Activated CD4-positive, alpha-beta T cell treated with anti-CD3 and anti-CD28 coated beads, Interleukin-2, amount 10 ng/mL, durations not matched to agents 7 days and 5 days (primary cell): ENCODE measurements at places on chromosomes 1 and 21. TPM values are rescaled to one million over a fixed set of nuclear protein-coding genes. Genes with fewer than 3 reads are reported as not detected.

The CHI3L1 gene
- total RNA-seq, result not detected

The RPRD2 gene
- total RNA-seq, result 36.4 TPM

The XKR8 gene
- total RNA-seq, result 7.8 TPM

The ADORA1 gene
- not detected for total RNA-seq

The FYB2 gene
- total RNA-seq, result not detected

The ANXA9 gene
- total RNA-seq, result 0.10 TPM

DNA sequence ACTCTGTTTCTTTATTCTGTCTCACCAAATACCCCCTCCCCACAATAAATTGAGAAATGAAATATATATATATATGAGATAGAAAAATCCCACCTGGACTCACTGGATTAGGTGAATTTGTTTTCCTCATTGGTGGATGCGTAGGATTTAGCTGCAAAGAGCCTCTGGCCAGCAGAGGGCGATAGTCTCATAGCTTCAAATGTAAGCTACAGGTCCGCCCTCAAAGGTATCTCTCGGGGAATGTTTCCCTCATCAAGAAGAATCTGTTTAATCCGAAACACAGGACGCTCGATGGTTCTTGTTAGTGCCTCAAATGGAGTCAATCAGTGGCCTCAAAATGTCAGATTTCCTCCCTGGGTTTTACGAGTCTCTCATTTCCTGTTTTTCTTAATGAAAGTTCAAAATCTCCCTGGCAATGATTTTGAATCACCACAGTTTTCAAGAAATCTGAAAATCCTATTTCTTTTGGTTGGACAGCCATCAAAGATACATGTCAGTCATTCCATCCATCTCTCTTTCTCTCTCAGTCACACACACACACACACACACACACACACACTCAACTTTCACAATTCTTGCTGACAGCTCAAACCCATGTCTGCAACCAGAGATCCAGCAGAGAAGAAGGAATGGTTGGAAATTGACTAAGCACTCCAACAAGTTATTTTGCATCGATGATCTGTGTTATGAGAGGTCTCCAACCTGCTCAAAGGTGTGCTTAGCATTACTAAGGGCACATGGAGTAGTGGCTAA lies 13.9 kb upstream of the CAMK1G start:
- no peak overlapping the region for H3K27ac ChIP-seq
- H3K36me3 ChIP-seq, result no peaks in the 10 kb centered on the region
- no peak overlapping the region for H3K4me3 ChIP-seq
- H3K4me1 ChIP-seq, result peaks cover 13% of the 10 kb centered on the region
- DNase-seq, result peak; percentile 81

- no peaks in the 10 kb centered on the region for H3K36me3 ChIP-seq
- DNase-seq, result no peak
- no peak overlapping the region for H3K27ac ChIP-seq
- H3K27me3 ChIP-seq, result peaks cover 27% of the 10 kb centered on the region
- peak overlapping the region; percentile 83 for H3K4me3 ChIP-seq
These were observed 2.2 kb downstream of the ITSN1 start for GRCh38 chr21:33644383-33645074.

DNA sequence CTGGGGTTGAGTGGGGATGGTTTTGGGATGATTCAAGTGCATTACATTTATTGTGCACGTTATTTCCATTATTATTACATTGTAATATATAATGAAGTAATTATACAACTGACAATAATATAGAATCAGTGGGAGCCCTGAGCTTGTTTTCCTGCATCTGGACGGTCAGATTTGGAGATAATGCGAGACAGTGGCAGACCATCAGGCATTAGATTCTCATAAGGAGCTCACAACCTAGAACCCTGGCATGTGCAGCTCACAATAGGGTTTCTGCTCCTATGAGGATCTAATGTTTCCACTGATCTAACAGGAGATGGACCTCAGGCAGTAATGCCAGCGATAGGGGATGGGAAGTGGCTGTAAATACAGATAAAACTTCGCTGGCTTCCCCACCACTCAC lies 77.9 kb upstream of the LRRC53 start:
- H3K4me1 ChIP-seq, result no peaks in the 10 kb centered on the region
- H3K4me3 ChIP-seq, result no peak overlapping the region
- H3K27ac ChIP-seq, result no peak overlapping the region
- no peaks in the 10 kb centered on the region for H3K36me3 ChIP-seq
- DNase-seq, result no peak
- peaks cover 2% of the 10 kb centered on the region for H3K27me3 ChIP-seq

GRCh38 chr21:40610345-40610744 lies 236.6 kb downstream of the DSCAM start:
- no peak for DNase-seq
- no peak overlapping the region for H3K27ac ChIP-seq
- H3K4me1 ChIP-seq, result no peaks in the 10 kb centered on the region
- H3K27me3 ChIP-seq, result no peaks in the 10 kb centered on the region
- H3K4me3 ChIP-seq, result no peak overlapping the region

DNA sequence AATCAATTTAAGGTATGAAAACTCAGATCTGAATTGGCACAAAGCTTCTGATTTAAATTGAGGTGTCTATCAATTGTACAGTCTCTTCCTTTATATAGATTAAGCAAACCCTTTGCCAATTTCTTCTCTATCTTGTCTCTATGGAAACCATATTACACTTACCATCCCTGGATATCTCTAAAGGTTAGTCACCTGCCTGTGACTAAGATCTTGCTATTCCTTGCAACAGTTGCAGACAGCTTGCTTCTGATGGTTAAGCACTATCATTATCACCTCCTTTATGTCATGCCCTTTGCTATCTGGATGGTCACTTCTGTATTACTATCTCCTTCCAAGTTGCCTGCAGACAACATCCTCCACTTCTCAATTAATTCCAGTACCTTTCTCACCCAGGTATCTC lies 998.6 kb upstream of the B3GALT2 start:
- no peak overlapping the region for H3K27ac ChIP-seq
- DNase-seq, result no peak
- no peaks in the 10 kb centered on the region for H3K27me3 ChIP-seq
- no peaks in the 10 kb centered on the region for H3K36me3 ChIP-seq
- no peak overlapping the region for H3K4me3 ChIP-seq

DNA sequence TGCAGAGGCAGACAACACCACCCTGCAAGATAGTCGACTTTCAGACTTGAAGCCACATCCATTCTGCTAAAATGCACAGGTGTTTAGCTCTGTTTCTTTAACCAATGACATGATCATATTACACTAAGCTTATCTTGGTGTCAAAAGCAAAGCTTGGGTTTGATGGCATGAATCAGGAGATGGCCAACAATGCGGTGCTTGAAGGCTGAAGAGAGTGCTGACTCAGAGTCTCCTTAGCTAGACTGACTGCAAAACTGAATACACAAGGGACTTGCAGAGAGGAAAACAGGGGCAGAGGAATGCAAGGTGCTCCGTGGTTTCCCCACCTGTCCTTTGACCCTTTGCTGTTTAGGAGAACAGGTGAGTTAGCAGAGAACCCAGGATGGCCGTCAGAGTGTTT lies 262.6 kb downstream of the SIPA1L2 start:
- no peaks in the 10 kb centered on the region for H3K4me1 ChIP-seq
- H3K4me3 ChIP-seq, result no peak overlapping the region
- DNase-seq, result no peak
- no peaks in the 10 kb centered on the region for H3K36me3 ChIP-seq
- no peak overlapping the region for H3K27ac ChIP-seq
- H3K27me3 ChIP-seq, result no peaks in the 10 kb centered on the region

- H3K27ac ChIP-seq, result no peak overlapping the region
- no peak for DNase-seq
- no peaks in the 10 kb centered on the region for H3K36me3 ChIP-seq
- H3K27me3 ChIP-seq, result no peaks in the 10 kb centered on the region
- H3K4me1 ChIP-seq, result no peaks in the 10 kb centered on the region
These were observed 69.8 kb upstream of the FAM3B start for GRCh38 chr21:41246808-41247207.

- H3K27ac ChIP-seq, result no peak overlapping the region
- peaks cover 4% of the 10 kb centered on the region for H3K4me1 ChIP-seq
- DNase-seq, result no peak
- no peaks in the 10 kb centered on the region for H3K36me3 ChIP-seq
These were observed 141.7 kb upstream of the IRF2BP2 start for GRCh38 chr1:234751678-234752077.

- peaks cover 5% of the 10 kb centered on the region for H3K4me1 ChIP-seq
- no peak overlapping the region for H3K4me3 ChIP-seq
These were observed 109.1 kb downstream of the MRPS6 start for GRCh38 chr21:34182436-34182835.

DNA sequence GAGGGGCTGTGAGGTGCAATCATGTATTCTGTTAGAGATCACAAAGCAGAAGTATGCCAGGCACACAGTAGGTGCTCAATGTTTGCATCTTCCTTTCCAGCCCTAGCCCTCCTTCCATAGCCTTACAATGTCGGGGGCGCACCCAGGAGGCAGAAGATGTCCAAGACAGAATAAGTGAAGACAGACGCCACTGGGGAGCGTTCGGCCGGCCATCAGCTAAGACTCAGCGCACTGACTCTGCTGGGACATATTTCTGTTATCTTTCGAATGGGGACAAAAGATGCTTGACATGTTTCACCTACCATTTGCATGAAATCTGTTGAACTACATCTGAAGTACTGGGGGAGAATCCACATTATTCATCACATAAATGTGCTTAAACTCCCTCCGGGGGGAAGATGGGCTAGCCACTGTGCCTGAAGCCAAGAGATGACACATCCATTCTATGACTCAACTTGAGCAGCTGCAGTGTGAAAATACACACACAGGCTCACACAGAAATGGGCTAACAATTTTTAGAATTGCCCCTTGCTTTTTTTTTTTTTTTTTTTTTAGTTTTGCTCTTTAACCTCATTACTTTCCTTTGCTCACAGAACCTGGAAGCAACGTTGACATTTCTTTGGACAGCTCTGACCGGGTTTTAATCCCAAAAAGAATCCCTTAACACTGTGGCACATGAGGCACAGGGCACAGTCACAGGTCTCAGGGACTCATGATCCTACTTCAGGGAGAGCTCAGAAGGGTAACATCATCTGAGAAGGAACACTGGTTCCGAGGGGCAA lies 7.9 kb downstream of the TIAM1 start:
- no peaks in the 10 kb centered on the region for H3K27me3 ChIP-seq
- no peak overlapping the region for H3K27ac ChIP-seq
- no peak for DNase-seq
- no peak overlapping the region for H3K4me3 ChIP-seq

DNA sequence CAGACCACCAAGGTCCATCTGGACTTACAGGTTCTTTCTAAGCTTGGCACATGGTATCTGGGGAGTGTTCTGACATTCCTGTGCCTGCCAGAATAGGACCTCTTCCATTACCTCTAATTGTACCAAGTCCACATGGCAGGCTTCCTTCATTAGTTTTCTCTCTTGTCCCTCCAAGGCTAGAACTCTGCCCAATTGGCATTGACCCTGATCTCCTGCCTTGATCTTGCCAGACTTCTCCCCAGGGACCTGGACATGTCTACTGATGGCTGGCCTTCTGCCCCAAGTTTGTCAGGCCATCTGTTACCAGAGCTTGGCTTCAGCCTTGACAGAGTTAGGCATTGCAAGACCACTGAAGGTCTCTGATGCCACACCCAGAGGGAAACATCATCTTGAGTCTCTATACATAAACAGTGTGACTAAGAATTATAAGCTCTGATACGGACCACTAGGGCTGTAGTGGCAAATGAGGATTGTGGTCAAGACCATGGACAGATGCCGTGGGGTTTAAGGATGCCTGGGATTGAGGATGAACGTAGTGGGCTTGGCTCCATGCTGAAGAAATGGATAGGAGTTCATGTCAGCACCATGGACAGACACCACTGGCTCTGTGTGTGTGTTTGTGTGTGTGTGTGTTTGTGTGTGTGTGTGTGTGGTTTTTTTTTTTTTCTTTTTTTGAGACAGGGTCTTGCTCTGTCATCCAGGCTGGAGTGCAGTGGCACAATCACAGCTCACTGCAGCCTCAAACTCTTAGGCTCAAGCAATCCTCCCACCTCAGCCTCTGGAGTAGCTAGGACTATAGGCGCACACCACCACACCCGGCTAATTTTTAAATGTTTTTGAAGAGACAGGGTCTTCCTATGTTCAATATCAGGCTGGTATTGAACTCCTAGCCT lies 19.5 kb upstream of the PSMB2 start:
- no peaks in the 10 kb centered on the region for H3K4me1 ChIP-seq
- no peak overlapping the region for H3K4me3 ChIP-seq
- no peaks in the 10 kb centered on the region for H3K36me3 ChIP-seq
- H3K27ac ChIP-seq, result no peak overlapping the region
- H3K27me3 ChIP-seq, result peaks cover 5% of the 10 kb centered on the region

DNA sequence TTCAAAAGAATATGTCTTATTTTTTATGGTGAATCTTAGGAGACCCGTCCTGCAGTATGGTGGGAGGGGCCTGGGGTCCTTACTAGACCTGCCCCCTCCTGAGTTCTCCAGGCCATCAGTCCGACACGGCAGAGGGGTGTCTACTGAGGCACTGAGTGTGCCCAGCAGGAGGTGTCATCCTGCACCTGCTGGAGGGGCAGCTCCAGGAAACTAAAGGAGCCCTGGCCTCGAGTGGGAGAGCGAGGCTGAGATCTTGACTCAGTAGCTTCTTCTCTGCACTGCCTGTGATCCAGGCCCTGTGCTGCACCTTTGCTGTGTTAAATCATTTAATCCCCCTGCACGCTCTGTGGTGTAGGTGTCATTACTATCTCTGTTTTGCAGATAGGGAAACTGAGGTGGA lies 587.7 kb downstream of the PTPRU start:
- H3K27me3 ChIP-seq, result peaks cover 7% of the 10 kb centered on the region
- no peak for DNase-seq
- no peaks in the 10 kb centered on the region for H3K4me1 ChIP-seq
- H3K27ac ChIP-seq, result no peak overlapping the region
- no peaks in the 10 kb centered on the region for H3K36me3 ChIP-seq

GRCh38 chr1:214445199-214445598 lies 106.2 kb downstream of the PTPN14 start:
- H3K4me1 ChIP-seq, result peaks cover 42% of the 10 kb centered on the region
- H3K4me3 ChIP-seq, result no peak overlapping the region
- no peaks in the 10 kb centered on the region for H3K36me3 ChIP-seq
- H3K27me3 ChIP-seq, result no peaks in the 10 kb centered on the region
- H3K27ac ChIP-seq, result no peak overlapping the region
- DNase-seq, result no peak

DNA sequence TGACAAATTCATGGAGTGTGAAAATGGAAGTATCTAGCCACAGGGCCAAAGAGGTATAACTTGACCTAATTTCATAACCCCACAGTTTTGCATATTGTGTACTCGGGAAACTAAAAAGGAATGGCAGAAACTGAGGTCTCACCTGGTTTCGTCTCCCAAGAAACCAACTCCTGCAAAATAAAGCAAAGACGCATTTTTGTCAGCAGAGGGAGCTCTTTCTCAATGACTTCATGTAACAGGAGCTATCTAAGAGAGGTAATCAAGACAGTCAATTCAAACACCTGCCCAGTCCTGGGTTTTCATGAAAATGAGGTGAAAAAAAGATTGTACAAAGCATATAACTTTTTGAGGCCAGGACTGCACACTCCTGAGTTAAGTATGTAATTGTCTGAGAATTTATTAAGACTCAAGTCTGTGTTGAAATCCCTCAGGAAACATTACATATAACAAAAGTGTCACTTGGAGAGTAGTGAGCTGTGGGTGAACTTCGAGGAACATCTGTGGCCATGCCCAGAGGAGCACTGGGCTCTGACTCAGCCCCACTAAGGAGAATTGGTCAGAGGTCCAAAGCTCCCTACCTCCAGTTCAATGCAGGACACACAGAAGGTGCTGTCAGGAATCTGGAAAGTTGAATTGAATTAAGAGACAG lies 17.6 kb downstream of the FCRL4 start:
- H3K27me3 ChIP-seq, result peaks cover 9% of the 10 kb centered on the region
- no peaks in the 10 kb centered on the region for H3K36me3 ChIP-seq
- DNase-seq, result peak; percentile 46
- no peak overlapping the region for H3K27ac ChIP-seq
- H3K4me1 ChIP-seq, result no peaks in the 10 kb centered on the region
- H3K4me3 ChIP-seq, result no peak overlapping the region
